ENCODE measurements at places on chromosomes 4 and X.

- no peak for DNase-seq
These were observed 620.0 kb downstream of the BCOR start for GRCh38 chrX:39477762-39478120.

- DNase-seq, result no peak
These were observed 72.4 kb upstream of the TBL1X start for GRCh38 chrX:9392445-9392844.

DNA sequence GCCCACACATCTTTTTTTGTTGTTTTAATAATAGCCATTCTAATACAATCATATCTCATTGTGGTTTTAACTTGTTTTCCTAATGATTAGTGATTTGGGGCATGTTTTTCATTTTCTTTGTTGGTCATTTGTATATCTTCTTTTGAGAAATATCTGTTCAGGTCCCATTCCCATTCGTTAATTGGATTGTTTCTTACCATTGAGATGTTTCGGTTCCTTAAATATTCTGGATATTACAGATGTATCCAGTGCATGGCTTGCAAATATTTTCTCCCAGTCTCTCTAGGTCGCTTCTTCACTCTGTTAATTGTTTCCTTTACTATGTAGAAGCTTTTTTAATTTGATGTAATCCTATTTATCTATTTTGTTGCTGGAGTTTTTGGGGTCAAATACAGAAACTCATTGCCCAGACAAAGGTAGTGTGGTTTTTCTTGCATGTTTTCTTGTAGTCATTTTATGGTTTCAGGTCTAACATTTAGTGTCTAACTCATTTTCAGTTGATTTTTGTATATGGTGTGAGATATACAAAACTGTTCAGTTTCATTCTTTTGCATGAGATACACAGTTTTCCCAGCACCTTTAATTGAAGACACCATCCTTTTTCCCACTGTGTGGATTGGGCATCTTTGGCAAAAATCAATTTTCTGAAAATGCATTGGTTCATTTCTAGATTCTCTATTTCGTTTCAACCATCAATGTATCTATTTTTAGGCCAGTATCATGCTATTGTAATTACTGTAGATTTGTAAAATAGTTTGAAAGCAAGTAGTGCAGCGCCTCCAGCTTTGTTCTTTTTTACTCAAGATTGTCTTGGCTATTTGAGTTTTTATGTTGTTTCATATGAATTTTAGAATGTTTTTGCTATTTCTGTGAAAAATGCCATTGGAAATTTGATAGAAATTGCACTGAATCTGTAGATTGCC, 195.9 kb downstream of the SCFD2 start:
- no peak for DNase-seq

DNA sequence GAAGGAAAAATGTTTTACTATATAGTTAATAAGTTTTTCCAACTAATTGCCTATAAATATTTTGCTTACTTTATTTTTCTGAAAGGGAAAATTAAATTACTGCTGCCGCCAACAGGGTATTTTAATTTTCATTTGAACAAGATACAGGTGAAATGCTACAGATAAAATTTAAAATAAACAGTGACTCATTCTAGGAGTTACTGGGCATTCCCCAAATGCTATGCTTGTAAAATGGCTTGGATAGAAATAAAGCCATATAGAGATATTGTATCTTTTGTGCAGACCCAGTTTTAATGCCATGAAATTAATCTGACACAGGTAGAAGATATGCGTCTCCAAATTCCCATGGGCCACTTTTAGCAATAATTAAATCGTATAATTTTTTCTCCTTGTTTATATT, 144.5 kb downstream of the NAP1L3 start:
- no peak for DNase-seq

DNA sequence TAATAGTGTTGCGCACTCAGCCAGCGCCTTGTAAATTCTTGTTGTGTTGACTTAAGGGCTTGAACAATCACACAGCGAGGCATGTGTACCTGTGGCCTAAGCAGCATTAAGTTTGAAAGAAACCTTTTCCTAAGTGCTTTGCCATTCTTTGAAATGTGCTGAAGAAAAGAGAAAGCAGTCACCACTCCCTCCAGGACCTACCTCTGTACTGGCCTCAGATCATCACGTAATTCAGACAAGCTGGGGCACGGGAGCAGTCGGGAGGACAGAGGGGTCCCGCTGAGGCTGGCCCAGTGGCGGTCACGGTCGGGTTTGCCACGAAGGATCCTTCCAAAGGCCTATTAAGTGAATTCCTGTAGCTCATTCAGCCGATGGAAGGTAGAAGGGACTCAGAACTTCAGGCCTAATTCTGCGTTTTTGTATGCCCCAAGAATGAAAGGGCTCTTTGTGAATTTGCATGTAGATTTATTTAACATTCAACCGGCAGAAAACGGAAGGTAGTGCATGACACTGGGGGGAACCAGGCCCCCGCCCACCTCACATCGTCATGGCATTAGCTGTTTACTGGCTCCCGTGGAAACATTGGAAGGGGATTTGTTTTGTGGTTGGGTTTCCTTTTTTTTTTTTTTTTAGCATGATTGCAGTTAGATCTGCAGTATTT, 106.3 kb downstream of the TRAPPC11 start:
- DNase-seq, result no peak

- DNase-seq, result no peak
These were observed 128.4 kb downstream of the REELD1 start for GRCh38 chr4:146342600-146343192.

DNA sequence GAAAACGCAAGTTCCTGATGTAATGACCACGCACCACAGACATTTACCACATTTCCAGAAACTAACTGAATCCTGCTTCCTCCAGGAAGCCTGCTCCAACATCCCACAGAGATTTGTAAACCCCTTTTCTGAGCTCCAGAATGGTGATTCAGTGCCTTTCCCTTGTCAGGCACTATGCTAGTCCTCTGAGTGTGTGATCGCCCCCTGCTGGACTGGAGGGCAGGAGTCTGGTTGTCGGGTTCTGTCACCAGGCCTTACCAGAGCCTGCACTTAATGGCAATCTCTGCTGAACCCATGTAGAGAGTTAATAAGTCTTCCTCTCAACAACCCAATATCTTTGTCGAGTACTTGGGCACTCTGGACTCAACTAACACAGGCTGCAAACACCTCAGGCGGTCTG, 14.5 kb upstream of the KDM5C start:
- DNase-seq, result no peak

- no peak for DNase-seq
These were observed 454.6 kb downstream of the MAGEB5 start for GRCh38 chrX:26670521-26670920.

DNA sequence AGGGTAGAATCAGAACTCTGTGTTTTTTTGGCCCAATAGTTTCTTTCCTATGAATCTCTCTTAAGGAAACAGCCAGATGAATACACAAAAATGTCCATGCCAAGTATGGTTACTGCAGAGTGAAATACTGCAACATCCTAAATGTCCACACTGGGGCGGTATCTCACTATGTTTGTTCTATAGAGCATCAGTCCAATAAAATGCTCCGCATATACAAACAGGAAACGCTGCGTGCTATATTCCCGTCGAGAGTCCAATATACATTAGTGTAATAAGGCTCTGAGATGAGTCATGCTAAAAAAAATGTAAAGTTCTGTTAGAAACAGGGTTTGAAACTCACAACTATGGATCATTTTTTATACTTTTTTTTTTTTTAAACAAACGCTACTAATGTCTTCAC, 72.9 kb upstream of the ENOX2 start:
- peak; percentile 30 for DNase-seq

DNA sequence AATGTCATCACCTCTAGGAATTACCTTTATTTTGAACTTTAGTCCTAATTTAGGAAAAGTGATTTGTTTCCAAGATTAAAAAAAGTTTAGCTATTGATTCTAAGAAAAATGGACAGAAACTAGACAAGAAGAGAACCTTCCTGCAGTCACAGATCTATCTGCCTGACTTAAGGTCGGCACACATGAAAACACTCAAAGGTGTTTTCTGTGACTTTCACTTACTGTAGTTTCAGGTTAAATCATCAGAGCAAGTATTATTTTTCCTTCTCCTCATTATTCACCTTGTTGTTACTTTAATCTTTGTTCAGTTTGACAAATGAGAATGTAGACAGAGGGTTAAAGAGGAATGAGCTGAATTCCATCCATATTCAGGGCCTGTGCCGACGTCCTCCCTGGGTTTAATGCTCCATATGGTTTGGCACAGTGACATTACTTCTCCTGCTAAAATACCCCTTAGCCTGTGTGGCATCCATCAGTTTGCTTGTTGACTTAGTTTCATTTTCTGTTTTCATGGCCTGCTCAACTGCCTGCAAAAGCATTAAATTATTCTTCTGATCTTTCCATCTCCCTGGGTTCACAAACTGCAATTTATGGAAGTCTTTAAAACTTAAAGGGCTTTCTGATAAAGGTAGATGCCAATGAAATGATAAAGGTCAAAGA, 352.7 kb downstream of the NKX6-1 start:
- DNase-seq, result no peak

GRCh38 chrX:125319646-125320521, at the start of gene TEX13C:
Gene TEX13C (plus strand): TSS chrX:125319871. CDS start chrX:125320120, 249 bp downstream.
- DNase-seq, result no peak

GRCh38 chr4:136934601-136935000, 597.7 kb downstream of the PCDH18 start:
- DNase-seq, result no peak

DNA sequence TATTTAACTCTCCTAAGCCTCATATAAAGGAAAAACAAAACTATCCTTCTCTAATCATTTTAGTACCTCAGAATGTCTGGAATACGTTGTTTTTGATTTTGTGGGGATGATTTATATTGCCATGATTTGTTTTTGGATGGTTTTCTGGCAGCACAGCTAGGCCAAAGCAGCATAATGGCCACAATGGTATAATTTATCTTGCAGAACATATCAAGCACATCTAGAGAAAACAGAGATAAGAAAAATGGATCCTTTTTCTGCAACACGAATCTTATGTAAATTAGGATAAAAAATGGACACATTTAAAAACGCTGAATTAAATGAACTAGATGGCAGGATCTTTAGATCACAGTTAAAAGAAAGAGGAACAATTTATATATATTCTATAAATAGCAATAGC, 269.9 kb upstream of the FAT4 start:
- no peak for DNase-seq

DNA sequence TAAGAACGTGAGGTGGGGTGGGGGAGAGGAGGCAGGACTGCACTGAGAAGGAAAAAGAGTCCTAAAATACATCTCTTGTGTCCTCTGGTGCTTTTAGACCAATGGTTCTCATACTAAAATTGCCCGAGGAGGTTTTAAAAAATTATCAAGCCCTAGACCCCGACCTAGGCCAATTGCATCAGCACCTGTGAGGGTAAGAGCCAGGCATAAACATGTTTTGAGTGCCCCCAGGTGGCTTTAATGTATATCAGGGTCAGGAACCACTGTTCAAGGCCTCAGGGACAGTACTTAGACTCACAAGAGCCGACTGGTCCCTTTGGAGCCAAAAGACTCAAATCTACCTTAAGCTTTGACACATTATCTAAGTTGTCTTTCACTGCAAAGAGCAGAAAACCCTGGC, 37.5 kb upstream of the TMEM150C start:
- DNase-seq, result no peak
